ENCODE measurements at places on chromosomes 4 and X.

DNA sequence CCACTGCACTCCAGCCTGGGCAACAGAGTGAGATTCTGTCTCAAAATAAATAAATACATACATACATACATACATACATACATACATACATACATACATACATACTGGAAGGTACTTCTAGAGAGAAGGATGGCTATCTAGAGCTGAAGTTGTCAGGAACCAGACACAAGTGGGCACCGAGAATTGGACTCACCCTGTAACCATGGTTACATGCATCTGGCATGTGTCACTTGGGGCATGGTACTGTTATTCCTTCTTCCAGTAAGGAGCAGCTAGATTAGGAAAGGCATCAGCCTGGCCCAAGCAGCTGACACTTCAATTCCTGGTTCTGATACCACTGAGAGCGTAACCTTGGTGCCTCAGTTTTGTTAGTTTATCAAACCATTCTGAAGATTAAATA is 127.1 kb downstream of the SH3KBP1 start:
- no peak for DNase-seq

DNA sequence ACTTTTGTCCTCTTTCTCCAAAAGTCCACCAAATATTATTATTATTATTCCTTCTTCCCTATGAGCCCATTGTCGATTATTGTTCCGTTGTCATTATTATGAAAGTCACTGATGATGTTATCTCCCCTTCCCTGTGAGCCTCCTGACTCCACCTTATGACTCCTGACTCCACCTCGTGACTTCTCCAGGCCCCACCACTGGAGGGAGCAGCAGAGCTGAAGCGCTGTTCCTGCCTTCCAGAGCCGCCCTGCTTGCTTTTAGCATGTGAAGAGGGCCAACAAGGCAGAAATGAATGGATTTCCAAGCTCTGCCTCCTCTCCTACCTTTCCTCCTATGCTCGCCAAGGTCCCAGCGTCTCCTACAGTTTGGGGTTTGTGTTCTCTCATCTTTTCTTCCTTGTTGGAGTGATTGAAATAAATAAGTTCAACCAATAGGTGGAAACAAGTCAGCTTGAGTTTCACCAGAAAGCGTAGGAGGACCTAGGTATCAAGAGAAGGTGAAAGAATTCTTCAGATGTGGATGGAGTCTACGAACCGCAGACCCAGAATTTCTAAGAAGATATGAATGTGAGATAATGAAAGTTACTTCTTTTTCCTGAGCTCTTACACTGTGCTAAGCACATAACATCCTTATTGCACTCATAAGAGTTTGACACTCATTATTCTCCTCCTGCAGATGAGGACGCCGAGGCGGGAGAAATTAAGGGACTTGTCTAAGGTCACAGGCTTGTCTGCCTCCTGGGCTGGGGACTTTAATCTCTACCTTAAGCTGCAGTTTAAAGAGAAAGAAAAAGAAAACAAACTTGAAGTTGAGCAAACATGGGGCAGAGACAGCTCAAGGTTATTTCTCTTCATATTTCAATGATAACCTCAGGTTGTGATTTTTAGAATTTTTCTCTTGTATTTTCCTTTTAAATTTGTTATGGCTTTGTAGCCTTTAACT is 26.1 kb downstream of the IGSF1 start:
- peak; percentile 13 for DNase-seq

DNA sequence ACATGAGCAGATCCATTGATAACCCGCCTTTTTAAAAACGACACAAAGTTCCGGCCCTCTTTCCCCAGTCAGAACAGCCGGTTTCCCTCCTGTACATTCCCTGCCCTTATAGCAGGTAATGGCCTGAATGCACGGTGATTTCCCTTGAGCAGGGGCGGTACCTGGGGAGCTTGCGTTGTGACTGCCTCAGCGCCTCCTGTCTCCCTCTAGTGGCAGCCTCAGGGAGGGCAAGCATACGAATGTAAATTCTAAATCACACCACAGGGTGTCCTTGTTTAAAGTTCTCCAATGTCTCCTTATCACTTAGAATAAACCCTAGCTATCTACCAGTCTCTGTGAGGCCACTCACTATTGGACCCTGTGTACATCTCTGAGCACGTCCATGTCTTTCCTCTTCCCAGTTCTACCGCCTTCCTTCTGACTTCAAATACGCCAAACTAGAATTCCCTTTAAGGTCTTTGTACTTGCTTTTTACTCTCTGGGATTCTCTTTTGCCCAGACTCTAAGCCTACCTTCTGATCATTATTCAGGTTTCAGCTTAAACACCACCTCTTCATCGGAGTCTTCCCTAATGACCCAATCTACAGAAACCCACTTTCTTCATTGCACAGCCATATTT is 18.4 kb upstream of the LDB2 start:
- DNase-seq = peak; percentile 56

GRCh38 chr4:157934151-157934550 is 238.7 kb downstream of the GASK1B start:
- no peak for DNase-seq

- DNase-seq = no peak
These were observed 280.3 kb downstream of the SPRY1 start for GRCh38 chr4:123676890-123677229.

DNA sequence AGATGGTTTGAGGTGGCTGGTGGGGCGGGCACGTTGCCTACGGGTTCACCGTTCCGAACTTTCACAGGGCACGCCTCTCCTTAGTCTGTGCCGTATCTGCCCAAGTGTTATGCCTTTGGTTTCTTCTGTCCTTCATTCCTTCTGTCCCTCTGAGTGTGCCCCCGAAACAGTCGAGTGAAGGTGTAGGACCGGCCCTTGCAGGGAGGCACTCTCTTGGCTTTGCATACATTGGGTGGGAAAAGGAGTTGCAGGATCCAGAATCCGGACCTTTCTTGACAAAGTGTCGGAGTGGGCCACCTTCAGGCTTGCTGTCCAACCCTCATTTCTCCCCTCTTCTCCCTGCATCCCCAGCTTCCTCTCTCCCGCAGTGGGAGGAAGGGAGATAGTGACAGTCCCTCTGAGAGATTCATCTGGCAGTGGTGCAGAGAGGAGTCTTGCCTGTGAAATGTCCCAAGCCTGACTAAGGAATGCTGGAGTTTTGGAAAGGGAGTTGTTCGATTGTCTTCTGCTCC is 569 bp downstream of the ARFIP1 start:
- DNase-seq = peak; percentile 25

DNA sequence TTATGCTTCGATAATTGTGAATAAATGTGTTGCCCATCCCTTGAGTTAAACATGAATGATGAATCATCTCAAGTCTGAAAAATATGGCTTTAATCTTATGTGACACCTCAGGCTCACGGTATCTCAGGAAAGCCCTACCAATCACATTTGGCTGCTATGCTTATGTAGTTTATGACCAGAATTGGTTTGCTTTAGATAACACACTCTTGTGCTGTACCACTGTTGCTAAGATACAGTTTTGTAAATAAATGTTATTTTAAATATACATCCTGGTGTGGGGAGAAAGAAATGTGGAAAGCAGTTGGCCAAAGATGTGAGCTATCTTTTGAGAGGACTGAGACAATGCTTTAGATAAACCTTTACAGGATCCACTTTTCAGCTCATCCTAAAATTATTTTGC is 63.2 kb downstream of the NPY1R start:
- no peak for DNase-seq

- no peak for DNase-seq
These were observed 2595.3 kb downstream of the ARAP2 start for GRCh38 chr4:33649015-33649414.

GRCh38 chrX:120120223-120120622 is 4.5 kb upstream of the RHOXF1 start:
- no peak for DNase-seq

DNA sequence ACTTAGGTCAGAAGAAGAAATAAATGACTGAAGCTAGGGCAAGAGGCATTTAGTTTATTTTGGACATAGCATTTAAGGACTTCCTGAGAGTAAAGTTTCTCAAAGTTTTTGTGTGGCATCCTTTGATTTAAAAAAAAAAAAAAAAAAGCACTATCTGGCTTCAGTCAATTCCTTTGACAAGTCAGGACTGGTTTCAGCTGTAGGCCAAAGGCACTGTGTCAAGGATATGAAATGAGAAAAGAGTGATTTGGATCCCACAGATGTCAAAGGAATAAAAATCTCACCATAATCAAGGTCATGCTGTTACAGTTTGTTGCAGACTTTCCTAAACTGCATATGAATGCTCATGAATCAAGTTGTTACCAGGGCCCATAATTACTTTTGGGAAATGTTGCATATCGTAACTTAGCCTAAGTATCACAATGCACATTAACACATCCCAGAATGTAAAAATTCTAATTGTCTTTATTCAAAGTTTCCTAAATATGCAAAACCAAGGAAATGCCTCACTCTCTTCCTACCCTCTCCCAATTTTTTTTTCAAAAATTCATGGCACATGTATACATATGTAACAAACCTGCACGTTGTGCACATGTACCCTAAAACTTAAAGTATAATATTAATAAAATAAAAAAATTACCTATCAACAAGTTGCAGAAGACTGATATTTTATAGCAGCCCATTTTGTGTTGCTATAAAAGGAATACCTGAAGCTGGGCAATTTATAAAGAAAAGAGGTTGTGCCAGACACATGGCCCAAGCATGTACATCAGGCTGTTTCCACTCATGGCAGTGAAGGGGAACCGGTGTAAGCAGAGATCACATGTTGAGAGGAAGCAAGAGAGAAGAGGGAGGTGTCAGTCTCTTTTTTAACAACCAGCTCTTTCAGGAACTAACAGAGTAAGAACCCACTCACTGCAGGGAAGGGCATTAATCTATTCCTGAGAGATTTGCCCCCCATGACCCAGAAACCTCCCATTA is 33.7 kb upstream of the ADAMTS3 start:
- no peak for DNase-seq

GRCh38 chr4:169810325-169811323 is 52.9 kb upstream of the HPF1 start:
- DNase-seq = peak; percentile 30

GRCh38 chr4:163495900-163496299 is 1.4 kb downstream of the TMA16 start:
- no peak for DNase-seq

- no peak for DNase-seq
These were observed 107.1 kb downstream of the ANXA10 start for GRCh38 chr4:168199260-168199957.

DNA sequence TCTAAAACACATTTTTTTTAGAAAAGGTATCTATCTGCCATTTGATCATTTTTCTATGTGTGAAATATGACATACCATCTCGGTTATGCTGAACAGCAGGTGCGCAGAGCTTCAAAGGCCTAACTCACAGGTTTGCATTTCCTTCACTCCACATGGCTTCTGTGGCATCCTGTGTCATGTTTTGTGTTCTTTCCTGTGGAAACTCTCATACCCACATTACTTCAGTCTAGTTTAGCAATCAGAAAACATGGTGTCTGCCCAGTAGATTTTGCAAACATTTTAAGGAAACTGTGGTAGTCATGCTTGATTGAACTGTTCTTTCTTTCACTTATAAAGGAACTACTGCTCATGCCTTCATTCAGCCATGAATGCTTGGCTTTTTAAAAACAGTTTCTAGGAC is 11.3 kb upstream of the ARAP2 start:
- no peak for DNase-seq

- DNase-seq = no peak
These were observed 150.9 kb downstream of the BCOR start for GRCh38 chrX:39946822-39947221.

DNA sequence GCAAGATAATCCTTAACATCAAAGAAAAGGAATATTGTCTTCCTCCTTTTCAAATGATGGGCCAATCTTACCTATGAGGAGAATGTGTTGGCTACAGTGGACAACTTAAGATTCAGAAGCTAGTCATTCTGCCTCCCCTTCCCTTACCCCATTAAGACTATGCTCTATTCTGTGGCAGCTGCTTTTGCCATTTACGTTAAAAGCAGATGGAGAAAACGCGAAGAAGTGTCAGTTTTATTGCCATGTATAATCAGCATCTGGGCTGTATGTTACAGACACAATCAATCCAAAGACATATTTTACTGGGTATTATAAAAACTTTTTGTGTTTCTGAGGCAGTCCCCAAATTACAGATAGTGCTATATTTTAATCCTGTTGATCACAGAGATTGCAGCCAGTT is 196.1 kb upstream of the PACRGL start:
- DNase-seq = no peak

GRCh38 chr4:67996127-67996526 is 32.8 kb upstream of the TMPRSS11A start:
- no peak for DNase-seq

DNA sequence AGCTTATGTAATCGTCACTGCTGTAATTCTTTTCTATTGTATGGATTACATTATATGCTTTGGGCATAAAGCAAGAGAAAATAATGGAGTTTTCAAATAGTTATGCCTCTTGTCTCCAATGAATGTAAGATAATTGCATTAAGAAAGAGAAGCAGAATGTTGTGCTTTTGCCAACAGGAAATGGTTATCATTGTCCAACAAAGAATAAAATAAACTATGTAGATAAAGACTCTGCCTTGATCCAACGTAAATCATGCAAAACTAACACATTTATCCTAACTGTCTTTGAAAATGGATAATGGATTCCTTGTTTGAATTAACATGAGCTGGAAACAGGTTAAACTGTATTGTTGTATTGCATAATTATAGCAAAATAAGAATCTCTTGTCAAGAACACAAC is 1709.0 kb downstream of the PCDH7 start:
- no peak for DNase-seq

Data from nephron progenitor cell (in vitro differentiated cells).